ENCODE measurements at places on chromosomes 5 and 9.

GRCh38 chr5:75335952-75336614 is 937 bp upstream of the HMGCR start:
- peak; percentile 21 for DNase-seq

- no peak for DNase-seq
Observed at GRCh38 chr5:80296121-80296520, 23.7 kb upstream of the SPZ1 start.

DNA sequence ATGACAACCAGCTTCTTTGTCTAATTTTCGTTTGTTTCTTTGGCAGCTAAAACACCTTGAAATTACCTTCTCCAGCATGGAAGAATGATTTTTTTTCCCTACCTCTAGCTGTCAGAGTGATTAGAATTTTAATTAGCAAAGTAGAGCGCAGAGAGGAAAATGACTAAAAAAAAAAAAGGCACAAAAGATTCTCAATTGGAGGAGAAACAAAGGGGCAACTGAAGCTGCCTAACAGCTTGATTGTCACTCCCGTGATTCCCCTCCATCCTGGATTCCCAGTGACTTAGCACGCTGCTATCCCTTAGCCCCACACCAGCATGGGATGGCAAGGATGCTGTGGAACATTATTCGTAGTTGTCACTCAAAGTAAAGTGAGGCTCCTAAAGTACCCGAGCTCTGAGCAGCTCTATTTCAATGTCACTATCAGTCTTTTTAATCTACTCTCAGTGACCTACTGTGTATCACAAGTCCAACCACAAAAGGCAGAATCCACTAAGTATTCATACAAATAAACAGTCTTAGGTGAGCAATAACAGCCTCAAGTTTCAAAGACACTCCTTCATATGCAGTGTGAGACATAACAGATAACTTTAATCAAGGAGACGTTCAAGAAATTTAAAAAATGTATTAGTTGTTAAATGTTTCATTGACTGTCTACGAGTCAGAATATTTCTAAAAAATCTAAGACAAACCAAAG is 710.0 kb upstream of the GRAMD2B start:
- no peak for DNase-seq

GRCh38 chr9:136516191-136516654 is 29.6 kb downstream of the NOTCH1 start:
- no peak for DNase-seq

DNA sequence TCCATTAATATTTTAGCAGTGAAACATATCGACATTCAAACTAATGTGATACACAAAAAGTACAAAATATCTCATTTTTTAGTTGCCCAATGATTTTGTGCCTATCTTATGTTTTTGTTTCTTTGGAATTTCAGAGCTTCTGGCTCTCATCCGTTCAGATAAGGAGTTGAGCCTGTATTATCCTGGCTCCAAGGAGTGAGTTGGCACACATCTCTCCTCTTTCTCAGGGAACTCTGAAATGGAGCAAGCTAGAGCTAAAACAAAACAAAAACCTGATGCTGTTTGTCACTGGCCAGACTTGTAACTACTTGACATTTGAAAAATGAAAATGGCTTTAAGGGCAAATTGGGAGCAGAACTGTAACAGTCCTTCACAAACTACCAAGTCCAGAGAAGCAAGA is 131.3 kb upstream of the SLC28A3 start:
- no peak for DNase-seq

DNA sequence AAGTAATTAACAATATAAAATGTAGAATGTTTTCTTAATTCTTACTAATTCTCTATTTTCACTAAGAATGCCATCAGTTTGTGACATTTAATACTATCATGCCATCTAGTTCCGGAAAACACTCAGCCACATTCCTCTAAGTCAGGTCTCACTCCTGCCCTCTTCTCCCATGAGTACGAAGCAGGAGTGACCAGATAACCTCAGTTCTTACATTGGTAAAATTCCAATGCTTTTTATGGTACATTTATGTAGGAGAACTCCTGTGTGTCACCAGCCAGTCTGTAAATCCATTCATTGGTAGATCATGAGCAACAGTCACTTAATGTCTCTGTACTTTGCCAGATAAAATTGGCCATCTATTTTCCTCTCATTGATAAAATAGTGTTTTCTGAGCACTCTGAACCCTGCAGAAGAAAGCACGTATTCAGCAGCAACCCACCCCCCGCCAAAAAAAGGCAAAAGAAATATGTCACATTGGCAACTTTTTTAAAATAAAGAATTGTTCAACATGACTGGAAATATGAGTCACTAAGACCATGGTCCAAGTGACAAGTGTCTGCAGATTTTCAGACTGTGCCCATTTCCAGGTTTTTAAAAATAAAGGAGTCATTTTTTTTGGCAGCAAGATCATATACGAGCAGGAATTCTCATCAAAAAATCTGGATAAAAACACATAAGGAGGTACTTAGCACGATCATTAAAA is 11.8 kb downstream of the GLIS3 start:
- DNase-seq, result no peak

GRCh38 chr5:34977934-34978613 is 48.7 kb downstream of the DNAJC21 start:
- DNase-seq, result no peak

GRCh38 chr5:61964201-61964600 is 341.8 kb upstream of the KIF2A start:
- no peak for DNase-seq

DNA sequence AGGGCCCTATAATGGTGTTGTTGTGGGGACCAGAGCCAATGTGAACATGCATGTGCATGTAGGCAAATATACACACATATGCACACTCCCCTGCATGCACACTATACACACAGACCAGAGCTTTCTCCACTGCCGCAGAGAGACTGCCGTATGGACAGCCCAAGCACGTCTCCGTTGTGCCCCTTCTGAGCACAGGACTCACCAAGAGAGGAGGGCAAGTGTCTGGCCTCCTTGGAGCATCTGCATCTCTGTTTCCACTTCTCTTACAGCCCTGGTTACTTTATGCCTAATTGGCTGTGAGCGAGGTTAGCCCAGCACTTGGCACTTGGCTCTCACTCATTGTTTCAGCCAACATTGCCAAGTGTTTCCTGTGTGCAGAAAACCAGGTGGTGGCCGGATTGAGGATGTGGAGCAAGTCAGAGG is 30.4 kb downstream of the CSF2 start:
- no peak for DNase-seq

DNA sequence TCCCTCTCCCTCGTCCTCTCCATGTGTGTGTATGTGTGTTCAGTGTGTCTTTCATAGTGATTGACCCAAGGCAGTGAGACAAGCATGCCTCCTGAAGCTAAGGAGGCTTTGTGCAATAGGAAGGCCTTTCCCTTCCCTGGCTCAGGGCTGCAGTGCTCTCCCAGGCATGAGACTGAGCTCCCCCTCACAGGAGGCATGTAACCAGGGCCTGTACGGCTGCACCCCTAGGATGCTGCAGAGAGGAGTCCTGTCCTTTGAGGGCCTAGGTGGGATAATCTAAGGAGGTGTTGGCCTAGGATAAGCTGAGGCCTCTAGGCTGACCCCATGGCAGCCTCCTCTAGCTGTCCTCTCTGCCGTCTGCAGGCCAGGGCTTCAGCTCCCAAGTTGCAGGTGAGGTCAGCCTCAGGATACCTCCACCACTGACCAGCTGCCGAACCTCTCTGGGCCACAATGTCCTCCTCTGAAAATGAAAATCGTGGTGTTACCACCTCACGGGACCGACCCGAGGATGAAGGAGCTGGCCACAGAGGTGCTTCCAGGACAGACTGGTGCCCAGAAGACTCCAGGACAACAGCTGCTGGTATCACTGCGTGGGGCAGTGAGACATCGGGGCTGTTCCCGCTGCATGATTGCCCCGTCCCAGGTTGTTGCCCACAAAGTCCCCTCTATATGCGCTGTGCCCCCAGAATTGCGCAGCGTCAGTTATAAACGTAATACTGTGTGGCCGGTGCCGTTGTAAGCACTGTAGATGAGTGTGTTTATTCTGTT is 129.6 kb downstream of the BARX1 start:
- no peak for DNase-seq

DNA sequence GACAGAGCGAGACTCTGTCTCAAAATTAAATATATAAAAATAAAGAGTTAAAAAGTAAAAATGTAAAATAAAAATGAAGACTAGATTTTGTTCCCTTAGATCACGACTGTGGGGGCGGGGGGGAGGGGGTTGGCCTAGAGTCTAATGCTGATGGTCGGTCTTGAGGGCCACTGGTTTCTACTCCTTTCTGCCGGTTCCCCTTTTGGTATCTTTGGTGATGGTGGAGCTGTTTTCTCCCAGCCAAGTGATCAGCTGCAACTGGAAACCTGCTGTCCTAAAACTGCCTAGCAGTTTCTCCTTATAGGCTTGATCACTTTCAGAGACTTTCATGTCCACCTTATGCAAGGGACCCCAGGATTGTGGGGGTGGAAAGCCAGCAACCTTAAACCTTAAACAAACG is 1.1 kb downstream of the SRD5A1 start:
- no peak for DNase-seq

GRCh38 chr5:178587763-178588611 is 2.2 kb downstream of the COL23A1 start:
- no peak for DNase-seq

DNA sequence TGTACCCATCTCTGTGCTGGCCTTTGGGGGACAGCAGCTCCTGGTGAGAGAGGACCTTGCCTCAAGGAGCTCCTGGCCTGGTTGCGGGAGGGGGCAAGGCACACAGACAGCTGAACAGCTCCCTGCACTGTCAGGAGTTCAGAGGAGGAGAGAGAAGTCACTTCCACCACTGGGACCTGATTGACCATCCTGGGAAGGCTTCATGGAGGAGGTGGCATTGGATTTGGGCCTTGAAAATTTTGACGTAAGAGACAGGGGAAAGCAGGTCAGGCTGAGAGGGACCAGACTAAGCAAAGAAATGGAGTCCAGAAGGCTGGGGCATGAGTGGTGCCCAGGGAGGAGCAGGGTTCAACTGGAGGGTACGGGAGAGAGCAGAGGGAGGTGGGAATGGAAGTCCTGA is 20.3 kb upstream of the DAB2IP start:
- no peak for DNase-seq

- DNase-seq, result no peak
Observed at GRCh38 chr9:86563936-86564335, 209.7 kb upstream of the TUT7 start.

DNA sequence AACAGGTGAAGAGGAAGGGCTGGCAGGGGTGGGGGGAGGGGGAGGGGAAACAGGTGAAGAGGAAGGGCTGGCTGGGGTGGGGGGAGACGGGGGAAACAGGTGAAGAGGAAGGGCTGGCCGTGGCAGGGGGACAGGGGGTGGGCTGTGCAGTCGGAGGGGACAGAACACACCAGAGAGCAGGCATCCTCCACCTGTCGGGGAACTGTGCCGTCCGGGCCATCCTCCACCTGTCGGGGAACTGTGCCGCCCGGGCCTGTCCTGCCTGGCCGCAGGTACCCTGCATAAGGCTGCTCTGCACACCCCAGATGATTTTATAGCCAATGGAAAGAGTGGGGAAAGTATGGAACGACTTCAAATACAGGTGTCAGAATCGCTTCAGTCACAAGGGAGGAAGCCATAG is 32.5 kb upstream of the PPP1R26 start:
- no peak for DNase-seq

GRCh38 chr9:34579808-34580163 is 9.7 kb downstream of the CNTFR start:
- no peak for DNase-seq

DNA sequence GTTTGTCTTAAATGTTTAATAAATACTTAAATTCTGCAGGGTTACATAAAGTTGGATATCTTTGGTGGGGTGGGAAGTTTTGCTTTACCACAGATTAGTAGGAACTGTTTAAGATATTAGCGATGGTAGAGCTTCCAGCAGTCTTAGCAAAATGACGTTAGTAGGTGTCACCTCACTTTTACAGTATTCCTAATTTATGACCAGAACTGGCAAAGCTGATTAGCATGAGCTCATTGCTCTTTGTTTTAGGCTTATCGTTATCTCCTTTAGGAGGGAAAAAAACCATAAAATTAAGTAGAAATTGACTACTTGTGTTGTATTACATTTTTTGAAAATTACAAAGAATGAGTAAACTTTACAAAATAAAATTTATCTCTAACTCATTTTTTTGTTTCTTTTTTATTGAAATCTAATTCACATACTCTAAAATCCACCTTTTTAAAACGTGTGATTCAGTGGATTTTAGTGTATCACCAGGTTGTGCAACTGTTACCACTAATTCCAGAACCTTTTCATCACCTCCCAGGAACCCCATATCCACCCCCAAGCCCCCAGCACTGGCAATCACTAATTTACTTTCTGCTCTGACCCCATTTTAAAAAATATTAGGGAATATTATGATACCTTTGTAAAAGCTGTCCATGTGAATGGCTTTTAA is 129.5 kb downstream of the TRIO start:
- no peak for DNase-seq
